ENCODE measurements at places on chromosomes 5 and 9.
A peak's percentile ranks its signal among the peaks of the same experiment; 100 is the strongest.

GRCh38 chr9:22354699-22355384 is 91.8 kb upstream of the DMRTA1 start:
- peak; percentile 46 for DNase-seq

- DNase-seq, result no peak
These were observed 22.2 kb upstream of the ADAMTS2 start for GRCh38 chr5:179367491-179367890.

- DNase-seq, result peak; percentile 38
These were observed at the start of gene CMYA5 for GRCh38 chr5:79689541-79690466. Gene CMYA5 (plus strand): TSS chr5:79689836. CDS start chr5:79689908, 72 bp downstream.

GRCh38 chr9:21674894-21675293 is 127.5 kb upstream of the MTAP start:
- no peak for DNase-seq

- peak; percentile 37 for DNase-seq
These were observed 184.1 kb downstream of the MARCHF11 start for GRCh38 chr5:15995341-15996052.

DNA sequence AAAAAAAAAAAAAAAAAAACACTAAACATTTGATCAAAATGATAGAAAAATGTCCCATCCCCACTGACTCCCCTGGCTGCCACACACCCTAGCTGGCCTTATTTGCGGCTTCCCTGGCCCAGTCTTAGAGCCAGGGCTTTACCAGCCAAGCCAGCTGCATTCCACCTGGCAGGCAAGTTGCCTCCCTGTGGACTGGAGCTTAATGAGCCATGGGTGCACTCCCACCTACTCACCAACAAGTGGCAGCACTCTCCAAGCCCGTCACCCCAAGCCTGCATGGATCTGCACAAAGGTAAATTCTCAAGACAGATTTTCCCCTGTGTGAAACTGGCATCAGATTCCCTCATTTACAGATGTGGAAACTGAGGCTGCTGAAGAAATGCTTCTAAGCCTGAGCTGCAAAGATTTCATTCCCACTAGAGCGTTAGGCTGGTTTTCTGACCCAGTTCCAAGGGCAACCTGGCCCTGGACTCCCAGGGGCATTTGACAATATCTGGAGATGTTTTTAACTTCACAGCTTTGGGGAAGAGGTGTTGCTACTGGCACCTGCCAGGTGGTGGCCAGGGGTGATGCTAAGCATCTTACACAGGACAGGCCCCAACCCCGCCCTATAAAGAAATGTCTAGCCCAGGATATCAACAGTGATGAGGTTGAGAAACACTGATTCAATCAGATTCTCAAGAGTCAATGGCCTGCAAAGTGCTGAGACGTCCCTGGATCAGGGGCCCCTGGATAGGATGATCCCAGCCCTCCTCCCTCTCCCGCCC is 21.9 kb upstream of the VDAC1 start:
- DNase-seq, result peak; percentile 77
